Naive thymus-derived CD4-positive, alpha-beta T cell (primary cell): ENCODE measurements at places on chromosomes 3 and 15. TPM values are rescaled to one million over a fixed set of nuclear protein-coding genes. Genes with fewer than 3 reads are reported as not detected.

Gene COL7A1
- total RNA-seq: 0.71 TPM

Gene MORC1
- 0.12 TPM for total RNA-seq

Gene ZNF774
- total RNA-seq: 0.41 TPM

Gene OCA2
- not detected for total RNA-seq

Gene ONECUT1
- total RNA-seq: not detected

Gene SAMD7
- total RNA-seq: not detected

Gene KNL1
- total RNA-seq: 0.16 TPM

Gene DUOXA1
- 0.51 TPM for total RNA-seq

Gene SERINC4
- 0.30 TPM for total RNA-seq

- no peak for DNase-seq
Observed at GRCh38 chr3:75232216-75232615, 431.9 kb upstream of the FRG2C start.

DNA sequence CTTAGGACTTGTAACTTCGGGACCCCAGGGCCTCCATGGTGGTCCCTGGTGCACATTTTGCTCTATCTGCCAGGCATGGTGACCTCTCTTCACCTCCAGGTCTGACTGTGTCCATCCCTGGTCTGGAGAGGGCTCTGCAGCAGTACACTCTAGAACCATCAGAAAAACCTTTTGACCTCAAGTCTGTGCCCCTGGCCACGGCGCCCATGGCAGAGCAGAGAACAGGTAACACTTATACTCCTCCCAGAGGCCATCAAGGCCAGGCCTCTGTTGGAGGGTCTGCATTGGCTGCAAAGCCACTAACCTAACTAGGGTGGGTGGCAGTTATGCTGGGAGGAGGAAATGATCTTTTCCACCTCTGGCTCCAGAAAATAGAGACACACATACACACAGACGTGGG is 10.3 kb upstream of the HMCES start:
- DNase-seq: no peak

DNA sequence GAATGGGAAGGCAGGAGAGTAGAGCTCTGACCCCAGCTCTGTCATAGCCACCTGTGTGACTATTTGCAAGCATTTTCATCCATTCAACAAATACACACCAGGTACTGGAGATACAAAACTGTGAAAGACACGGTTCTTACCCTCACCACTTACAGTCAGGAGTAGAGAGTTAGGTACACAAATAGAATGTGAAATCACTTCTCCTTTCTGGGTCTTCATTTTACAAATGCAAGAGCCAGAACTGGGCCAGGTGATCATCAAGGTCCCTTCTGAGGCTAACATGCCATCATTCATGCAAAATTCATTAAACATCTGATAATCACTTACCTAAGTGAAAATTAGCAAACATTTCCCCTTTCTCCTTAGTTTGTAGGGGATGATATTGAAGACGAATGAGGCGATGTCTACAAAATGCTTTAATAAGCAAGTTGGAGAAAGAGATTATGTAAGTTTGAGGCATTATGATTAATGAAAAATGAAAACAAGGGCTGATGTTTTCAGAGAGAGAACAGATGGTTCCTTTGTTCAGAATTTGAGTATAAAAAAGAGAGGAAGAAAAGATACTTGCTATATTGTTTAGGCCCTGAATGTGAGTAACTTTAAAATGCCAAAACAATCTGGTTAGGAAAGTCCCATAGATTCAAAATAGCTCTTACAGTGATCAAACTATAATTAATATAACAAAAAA is 88.6 kb downstream of the LPP start:
- no peak for DNase-seq

- no peak for DNase-seq
Observed at GRCh38 chr3:171956181-171956683, 83.1 kb upstream of the FNDC3B start.

- DNase-seq: no peak
Observed at GRCh38 chr3:177694316-177694715, 497.0 kb upstream of the TBL1XR1 start.

- no peak for DNase-seq
Observed at GRCh38 chr3:9290566-9290965, 41.1 kb upstream of the SRGAP3 start.

DNA sequence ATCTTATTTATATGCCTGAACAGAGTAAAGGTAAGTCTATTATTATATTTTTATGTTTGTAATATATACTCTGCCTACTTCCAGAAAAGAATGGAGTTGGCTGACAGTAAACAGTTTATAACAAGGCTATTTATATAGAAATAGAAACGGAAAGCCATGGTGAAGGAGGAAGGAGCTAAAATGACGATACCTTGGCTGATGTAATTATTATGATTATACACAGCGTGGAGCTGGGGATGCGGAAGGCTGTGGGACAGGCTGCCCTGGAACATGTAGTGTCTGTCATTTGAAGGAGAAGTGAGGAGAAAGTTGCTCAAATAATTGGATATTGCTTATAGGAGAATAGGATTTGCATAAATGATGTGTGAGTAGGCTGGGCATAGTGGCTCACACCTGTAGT is 37.8 kb downstream of the CEMIP start:
- DNase-seq: no peak

DNA sequence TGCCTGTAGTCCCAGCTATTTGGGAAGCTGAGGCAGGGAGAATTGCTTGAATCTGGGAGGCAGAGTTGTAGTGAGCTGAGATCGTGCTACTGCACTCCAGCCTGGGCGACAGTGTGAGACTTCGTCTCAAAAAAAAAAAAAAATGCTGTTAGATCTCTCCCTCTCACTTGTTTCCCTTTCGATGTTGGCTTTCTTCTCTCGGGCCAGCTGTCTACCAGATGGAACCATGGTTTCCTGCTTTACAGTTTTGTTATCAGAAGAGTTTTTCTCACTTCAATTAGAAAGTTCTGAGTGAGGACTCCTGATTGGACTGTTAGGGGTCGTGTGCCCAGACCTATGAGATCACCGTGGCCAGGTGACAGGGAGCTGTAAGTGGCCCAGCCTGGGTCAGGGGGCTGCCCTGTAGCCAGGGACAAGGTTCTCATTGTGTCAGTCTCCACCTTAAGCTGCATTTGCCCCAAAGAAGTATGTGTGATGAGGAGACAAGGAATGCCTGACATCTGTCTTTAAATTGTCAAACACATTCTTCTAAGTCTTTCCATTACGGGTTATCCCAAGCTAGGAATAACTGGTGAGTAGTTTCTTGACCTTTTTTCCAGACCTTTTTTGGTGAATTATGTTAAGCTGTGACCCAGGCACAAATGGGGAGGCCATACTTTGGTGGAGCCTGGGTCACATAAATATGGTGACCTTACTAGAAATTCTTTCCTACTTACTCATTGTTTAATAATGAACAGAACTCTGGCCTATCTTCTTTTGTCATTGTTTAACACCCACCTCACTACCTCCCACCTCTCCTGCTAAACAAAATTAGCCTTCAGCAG is 25.2 kb downstream of the SNAPC5 start:
- DNase-seq: peak; percentile 74

GRCh38 chr3:171465763-171466162 is 5.6 kb upstream of the TNIK start:
- no peak for DNase-seq

GRCh38 chr3:174193604-174194003 is 665.5 kb upstream of the NAALADL2 start:
- DNase-seq: no peak

DNA sequence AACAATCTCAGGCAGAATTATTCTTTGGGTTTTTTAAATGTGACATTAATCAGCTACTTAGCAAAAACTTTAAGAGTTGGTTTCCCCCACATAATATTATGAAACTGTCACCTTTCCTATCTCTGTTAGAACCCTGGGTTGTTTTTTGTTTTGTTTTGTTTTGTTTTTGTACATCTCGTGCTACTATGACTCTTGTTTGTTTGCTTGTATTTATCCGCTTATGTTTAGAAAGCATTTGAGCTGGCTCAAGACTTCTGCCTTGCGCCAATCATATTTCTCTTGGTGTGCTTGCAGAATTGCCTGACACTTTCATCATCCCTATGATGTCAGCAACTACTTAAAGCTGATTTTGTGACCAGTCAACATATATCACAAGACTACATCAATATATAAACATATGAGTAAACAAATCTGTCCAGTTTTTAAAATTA is 116.9 kb downstream of the DCLK3 start:
- DNase-seq: no peak

DNA sequence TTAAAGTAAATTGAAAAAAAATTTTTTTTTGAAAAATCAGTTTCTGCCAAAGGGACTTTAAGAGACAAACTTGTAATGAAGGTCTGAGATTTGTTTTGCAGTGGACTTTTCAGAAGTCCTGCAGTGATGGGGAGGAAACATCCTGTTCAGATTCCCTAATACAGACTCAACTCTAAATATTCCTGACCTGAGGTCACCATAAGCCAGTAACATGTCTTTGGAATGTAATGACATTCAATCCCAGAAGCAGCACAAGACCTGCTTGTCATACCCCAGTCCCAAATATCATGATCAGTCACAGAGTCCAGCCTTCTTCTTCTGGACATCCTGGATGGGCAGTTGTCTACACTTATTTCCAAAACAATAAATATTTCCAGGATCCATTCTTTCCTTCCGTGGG is 53.6 kb downstream of the TMEM39A start:
- no peak for DNase-seq

DNA sequence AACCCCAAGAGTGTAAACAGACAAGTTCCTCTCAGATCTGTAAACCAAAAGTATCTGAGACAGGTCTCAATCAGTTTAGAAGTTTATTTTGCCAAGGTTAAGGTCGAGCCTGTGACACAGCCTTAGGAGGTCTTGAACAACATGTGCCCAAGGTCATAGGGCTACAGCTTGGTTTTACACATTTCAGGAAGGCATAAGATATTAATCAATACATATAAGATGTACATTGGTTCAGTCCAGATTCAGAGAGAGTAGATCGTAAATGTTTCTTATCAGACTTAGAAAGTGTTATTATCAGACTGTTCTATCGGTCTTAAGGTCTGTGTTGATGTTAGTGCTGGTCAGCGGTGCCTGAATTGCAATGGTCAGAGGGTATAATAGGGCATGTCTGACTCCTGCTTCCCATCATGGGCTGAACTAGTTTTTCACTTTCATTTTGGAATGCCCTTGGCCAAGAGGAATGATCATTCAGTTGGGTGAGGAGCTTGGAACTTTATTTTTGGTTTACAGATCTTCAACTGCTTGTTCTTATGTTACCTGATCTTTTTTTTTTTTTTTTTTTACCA is 27.0 kb upstream of the MFGE8 start:
- no peak for DNase-seq

DNA sequence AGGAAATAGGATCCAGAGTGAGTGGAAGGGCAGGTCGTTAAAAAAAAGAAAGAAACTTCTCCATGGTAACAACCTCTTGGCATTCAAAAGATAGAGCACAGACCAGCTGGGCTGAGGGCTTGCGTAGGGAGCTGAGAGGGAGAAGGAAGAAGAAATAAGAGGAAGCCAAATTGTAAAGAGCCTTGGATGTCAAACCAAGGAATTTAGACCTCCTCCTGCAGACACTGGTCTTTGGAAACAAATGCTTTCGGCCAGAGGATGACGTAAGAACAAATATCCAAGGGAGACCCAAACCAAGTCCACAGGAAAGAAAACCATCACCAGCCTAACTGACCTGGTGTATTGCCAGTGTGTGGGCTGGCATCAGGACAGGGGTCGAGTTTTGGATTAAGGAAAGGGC is 155.2 kb downstream of the UACA start:
- no peak for DNase-seq

DNA sequence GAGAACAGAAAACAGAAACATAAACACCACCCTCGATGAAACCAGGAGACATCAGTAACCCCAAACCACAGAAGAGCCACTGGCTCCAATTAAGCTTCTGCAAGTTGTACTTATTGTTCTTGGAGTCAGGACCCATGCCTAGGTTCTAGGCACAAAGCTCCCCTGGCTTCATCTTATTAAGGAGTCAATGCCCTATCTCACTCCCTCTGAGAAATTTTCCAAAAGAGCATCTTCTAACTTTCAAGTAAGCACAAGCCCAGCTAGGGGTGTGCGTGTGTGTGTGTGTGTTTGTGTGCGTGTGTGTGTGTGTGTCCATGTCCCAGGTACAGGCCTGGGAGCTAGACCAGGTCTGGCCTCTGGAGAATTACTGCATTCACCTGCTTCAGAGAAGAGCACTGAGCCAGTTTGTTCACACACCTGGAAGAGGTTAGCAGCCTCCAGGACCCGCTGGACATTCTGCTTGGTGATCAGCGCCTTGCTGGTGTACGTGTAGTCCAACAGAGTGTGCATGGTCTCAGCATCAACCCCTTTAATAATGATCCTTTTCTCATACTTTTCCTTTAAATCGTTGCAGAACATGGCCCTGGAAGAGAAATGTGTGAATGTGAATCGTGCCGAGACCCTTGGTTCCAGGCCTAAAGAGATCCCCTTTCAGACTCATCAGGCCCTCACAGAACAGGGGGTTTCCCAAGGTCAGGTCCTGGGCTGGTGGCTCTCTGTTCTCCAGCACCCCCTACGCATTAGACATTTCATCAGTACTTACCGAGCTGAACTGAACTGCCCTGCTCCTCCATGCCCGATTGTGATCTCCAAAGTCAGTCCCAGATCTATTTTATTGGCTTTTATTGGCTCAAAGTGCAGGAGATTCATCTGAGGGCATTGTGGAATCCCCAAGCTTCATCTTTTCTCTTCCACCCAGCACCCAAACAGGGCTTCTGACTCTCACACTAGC is 27.8 kb downstream of the KLHL6 start:
- no peak for DNase-seq

GRCh38 chr15:62506217-62506805 is 341.2 kb upstream of the C2CD4B start:
- no peak for DNase-seq

GRCh38 chr3:42853739-42854302 is 21.9 kb downstream of the CYP8B1 start:
- DNase-seq: no peak

DNA sequence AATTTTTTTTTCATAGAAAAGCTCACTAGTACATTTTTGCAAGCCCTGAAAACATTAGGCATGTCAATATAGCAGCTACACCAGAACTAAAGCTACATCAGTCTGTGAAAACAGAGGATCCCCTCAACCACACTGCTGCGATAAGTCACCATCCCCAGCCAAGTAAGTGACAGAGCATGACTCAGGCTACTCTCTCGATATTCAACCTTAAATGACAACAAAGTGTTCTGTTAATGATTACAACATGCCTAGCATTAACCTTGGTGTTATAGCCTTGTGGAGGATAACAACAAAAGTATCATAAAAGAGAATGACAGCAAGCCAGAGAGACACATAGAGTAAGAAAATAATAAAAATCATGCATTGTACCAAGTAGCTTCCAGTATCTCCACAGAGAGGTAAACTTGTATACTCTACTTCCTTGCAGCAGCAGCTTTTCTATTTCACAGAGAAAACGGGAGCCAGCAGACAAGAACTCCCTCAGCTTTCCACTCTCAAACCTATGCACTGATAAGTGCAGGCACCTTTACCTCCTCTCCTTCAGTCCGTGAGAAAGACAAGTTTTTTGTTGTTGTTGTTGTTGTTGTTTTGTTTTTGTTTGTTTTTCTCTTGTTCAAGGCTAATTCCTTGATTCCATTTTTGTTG is 76.6 kb downstream of the GBE1 start:
- no peak for DNase-seq

GRCh38 chr3:64599651-64600050 is 88.1 kb downstream of the ADAMTS9 start:
- no peak for DNase-seq

GRCh38 chr3:156334841-156335545 is 214.6 kb downstream of the KCNAB1 start:
- no peak for DNase-seq
